Activated T-helper 1 cell treated with anti-CD3 and anti-CD28 coated beads, Interleukin-2, amount 50 U/mL, for 16 hours (primary cell): ENCODE measurements at places on chromosomes 4 and X.

- no peak for DNase-seq
These were observed 285.0 kb upstream of the DIPK2B start for GRCh38 chrX:45485719-45486118.

DNA sequence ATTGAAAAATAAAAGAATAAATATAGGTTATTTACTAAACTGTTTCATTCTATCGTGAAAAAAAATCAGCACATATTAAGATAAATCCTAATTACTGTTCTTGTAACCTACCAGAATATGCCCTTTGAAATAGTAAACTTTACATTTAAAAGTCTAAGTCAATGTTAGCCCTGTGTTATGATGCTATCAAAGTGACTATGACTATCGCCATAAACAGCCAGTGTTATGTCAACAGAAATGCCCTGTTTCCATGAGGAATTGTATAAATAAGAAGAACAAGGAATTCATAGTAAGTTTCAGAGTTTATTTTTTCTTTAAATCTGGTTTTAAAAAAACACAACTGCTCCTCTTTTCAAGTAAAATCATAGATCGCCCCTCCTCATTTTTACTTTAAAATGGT is 11.4 kb downstream of the NR3C2 start:
- no peak for DNase-seq

GRCh38 chrX:2500803-2501558 is at the start of the genes DHRSX and ZBED1:
Gene DHRSX (minus strand): TSS chrX:2500976. CDS start chrX:2500925, 51 bp downstream.
Gene ZBED1 (minus strand): TSS chrX:2500976. CDS start chrX:2490719, 10,257 bp downstream.
- DNase-seq: peak; percentile 27

DNA sequence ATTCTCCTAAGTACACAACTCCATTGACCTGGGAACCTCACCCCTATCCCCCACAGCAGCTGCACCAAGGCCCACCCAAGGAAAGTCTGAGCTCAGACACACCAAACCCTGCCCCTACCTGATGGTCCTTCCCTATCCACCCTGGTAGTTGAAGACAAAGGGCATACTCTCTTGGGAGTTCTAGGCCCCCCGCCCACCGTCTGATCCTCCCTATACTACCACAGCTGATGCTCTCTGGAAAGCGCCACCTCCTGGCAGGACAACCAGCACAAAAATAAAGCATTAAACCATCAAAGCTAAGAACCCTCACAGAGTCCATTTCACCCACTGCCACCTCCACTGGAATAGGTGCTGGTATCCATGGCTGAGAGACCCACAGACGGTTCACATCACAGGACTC is 83.6 kb downstream of the ANAPC10 start:
- no peak for DNase-seq

DNA sequence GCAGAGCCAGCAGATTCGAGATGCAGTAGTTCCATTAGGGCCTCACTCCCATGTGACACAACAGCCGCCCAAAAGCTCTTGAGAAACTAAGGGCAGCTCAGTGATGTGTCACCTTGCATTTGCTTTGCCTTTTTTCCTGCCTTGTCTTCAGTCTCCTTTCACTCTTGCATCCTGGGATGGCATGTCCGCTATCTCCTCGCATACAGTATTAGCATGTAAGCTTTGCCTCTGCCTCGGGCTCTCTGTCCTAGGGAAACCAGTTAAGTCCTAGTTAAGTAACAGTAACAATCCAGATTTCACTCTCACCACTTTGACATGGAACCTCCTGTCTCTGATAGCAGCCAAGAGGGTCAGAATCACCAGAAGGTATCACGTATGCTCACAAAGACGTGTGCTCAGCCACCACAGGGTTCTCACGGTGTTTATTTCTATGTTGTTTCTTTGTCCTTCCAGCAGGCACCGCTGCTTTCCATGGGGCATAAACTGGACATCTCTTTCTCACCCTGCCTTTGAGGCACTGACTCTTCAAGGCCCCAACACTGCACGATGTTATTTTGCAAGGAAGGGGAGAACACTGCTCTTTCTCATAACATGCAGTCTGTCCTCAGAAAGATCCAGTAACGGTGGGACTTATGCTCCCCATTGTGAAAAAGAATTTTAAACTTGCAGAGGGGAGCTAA is 26.7 kb upstream of the SORBS2 start:
- no peak for DNase-seq

DNA sequence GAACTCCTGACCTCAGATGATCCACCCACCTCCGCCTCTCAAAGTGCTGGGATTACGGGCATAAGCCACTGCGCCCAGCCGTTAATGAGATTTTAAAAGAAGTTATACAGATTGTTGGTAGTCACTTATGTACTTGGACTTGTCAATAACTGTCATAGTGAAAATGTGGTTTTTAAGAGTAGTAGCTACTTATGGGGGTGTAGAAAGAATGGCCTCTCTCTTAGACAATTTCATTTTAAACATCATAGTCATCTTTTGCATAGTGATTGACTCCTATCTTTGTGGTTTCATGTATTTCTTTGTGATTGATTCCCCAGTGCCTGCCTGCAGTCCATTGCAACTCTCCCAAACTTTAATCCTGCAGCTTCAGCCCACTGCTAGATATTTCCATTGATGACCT is 17.4 kb downstream of the FAM199X start:
- DNase-seq: no peak
